CD4-positive, alpha-beta memory T cell (primary cell): ENCODE measurements at places on chromosomes 16 and 17.

DNA sequence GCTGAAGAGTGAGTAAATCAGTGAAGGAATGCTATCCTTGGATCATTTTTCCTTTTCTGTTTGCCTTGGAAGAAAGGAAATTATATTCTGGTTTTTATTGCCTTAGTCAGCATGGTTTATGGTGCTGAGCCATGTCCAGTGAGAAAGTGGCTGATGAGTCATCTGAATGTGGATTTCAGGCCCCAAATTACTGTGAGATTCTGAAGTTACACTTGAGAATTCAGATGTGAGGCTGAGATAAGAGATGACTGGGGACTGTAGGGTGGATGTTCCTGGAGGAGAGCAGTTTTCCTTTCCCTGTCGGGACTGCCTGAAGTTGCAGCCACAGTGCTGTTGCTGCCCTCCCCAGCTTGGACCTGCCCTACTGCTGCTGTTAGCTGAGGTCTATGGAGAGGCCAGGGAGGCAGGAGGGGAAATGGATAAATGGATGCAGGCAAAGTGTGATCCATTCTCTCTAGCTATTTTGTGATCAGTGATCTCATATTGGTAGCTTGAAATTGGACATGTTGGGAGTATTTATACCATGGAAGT lies 4.2 kb upstream of the MAP3K14 start:
- H3K4me1 ChIP-seq, result peaks cover 49% of the 10 kb centered on the region
- no peak for DNase-seq
- no peaks in the 10 kb centered on the region for H3K27me3 ChIP-seq
- H3K4me3 ChIP-seq, result peak overlapping the region; percentile 32
- no peak overlapping the region for H3K27ac ChIP-seq

- H3K4me3 ChIP-seq, result no peak overlapping the region
- no peaks in the 10 kb centered on the region for H3K4me1 ChIP-seq
- H3K36me3 ChIP-seq, result no peaks in the 10 kb centered on the region
- H3K27ac ChIP-seq, result no peak overlapping the region
- H3K27me3 ChIP-seq, result no peaks in the 10 kb centered on the region
- no peak for DNase-seq
These were observed 14.8 kb upstream of the NUP93 start for GRCh38 chr16:56715126-56715525.

DNA sequence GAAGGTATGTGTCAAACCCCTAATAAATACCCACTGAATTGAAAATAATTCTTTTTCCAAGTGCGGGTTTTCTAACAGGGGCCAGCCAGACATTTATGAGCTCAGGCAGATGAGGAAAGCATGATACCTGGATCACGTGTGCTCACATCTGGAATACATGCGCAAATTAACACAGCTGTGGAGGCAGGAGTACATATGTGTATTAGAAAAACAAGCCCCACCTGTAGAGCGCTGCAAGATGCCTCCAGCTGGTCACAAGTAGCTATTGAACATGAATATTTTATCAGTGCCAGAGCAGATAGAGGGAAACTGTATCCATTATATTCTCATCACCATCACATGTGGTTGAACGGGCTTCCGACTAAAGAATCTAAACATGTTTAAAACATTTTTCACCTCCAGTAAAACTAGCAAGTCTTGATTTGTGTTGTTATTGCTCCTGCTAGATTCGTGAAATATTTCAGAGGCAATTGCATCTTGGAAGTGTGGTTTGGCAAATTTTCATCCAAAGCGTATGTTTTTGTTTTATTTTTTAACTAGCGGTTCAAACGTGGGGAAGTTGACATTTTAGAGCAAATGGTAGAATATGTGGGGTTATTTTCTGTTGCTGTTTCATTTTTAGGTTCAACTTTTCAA lies 482.8 kb downstream of the CDH13 start:
- no peaks in the 10 kb centered on the region for H3K27me3 ChIP-seq
- H3K4me3 ChIP-seq, result no peak overlapping the region
- H3K36me3 ChIP-seq, result no peaks in the 10 kb centered on the region
- no peak for DNase-seq
- no peaks in the 10 kb centered on the region for H3K4me1 ChIP-seq
- H3K27ac ChIP-seq, result no peak overlapping the region

GRCh38 chr17:51132964-51133319 lies 12.3 kb upstream of the SPAG9 start:
- H3K4me1 ChIP-seq, result no peaks in the 10 kb centered on the region
- H3K27me3 ChIP-seq, result no peaks in the 10 kb centered on the region
- no peaks in the 10 kb centered on the region for H3K36me3 ChIP-seq
- no peak overlapping the region for H3K4me3 ChIP-seq
- no peak overlapping the region for H3K27ac ChIP-seq

GRCh38 chr17:32836527-32836926 lies 40.4 kb downstream of the MYO1D start:
- no peak overlapping the region for H3K4me3 ChIP-seq
- no peak overlapping the region for H3K27ac ChIP-seq
- H3K36me3 ChIP-seq, result no peaks in the 10 kb centered on the region
- no peaks in the 10 kb centered on the region for H3K4me1 ChIP-seq
